Thyroid gland (tissue), 4 donors: ENCODE measurements at places on chromosomes 6 and 20. TPM values are rescaled to one million over a fixed set of nuclear protein-coding genes. Genes with fewer than 3 reads are reported as not detected.

EPHA7 gene
- total RNA-seq: under 0.01 TPM

SOD2 gene
- total RNA-seq: 601 TPM

WRNIP1 gene
- total RNA-seq: 99.9 TPM

DDO gene
- total RNA-seq: 2.5 TPM

HFE gene
- total RNA-seq: 9.8 TPM

CSE1L gene
- 43.6 TPM for total RNA-seq

TFAP2A gene
- total RNA-seq: 0.40 TPM

HLA-DQA2 gene
- 0.94 TPM for total RNA-seq

DNA sequence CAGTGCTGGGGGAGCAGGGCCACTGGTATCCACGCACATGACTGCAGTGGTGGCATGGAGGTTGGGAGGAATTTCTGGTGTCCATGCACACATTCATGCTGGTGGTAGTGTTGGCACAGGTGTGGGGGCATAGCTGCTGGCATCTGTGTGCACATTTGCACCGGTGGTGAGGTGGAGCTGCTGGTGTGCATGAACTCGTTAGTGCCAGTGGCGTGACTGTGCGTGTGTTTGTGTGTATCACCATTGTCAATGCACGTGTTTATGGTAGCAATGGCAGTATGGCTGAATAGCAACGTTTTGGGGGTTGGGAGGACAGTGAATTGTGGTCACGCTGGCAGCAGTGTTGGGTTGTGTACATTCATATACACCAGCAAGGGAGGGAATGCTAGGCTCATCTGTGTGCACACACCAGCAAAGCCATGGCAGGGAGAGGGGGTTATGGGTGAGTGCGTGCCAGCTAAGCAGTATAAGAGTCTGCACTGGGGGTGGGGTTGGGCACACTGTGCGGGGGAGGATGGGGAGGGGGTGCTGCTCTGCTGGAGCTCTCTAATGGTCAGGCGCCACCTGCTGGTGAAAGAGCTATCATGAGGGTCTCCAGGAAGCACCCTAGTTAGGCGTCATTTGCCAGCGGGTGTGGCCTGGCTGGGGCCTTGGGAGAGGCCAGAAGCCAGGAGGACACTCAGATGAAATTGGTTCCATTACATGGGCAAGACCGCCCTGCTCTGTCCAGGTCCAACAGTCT, 626.1 kb upstream of the ID4 start:
- H3K27ac ChIP-seq: no peak overlapping the region
- no peaks in the 10 kb centered on the region for H3K4me1 ChIP-seq
- H3K4me3 ChIP-seq: no peak overlapping the region
- H3K27me3 ChIP-seq: no peaks in the 10 kb centered on the region

GRCh38 chr20:40724566-40724965, 35.5 kb upstream of the MAFB start:
- no peak for DNase-seq
- H3K4me3 ChIP-seq: no peak overlapping the region
- H3K4me1 ChIP-seq: no peaks in the 10 kb centered on the region
- H3K27ac ChIP-seq: no peak overlapping the region
- H3K36me3 ChIP-seq: no peaks in the 10 kb centered on the region

DNA sequence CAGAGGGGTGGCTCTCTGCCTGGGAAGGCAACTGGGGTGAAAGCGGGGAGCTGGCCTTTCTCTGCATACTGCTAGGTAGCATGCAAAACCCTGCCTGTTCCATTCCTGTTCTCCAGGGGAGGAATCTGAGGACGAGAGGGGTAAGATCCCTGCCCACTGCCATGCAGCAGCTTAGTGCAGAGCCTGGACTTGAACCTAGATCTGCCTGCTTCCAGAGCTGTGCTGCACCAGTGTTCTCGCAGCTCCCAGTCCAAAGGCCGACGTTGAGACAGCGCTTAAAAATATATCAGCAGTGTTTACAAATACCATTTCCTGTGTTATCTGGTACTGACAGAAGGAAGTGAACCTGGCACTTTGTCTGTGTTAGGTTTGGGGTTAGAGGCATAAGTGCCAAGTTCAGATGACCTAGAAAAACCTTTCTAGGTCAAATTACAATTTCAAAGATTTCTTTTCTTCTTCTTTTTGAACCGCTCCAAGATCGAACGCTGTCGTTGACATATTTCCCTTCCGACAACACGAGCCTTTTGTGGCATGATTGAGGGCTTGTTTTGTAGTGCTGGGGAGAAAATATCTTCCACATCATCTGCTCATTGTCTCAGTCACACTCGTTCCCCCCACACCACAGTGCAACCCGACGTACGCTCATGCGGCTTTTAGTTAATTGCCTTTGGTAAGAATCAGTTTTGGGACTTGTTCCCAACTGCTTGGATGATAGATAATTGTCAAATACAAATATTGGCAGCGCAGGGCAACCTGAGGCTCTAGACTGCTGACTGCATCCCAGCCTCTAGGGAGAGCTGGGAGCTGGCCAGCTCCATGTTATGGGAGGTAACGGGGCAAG, 44.6 kb downstream of the TOX2 start:
- H3K27me3 ChIP-seq: no peaks in the 10 kb centered on the region
- H3K27ac ChIP-seq: no peak overlapping the region
- H3K36me3 ChIP-seq: no peaks in the 10 kb centered on the region
- H3K4me3 ChIP-seq: no peak overlapping the region
- peaks cover 28% of the 10 kb centered on the region for H3K4me1 ChIP-seq

GRCh38 chr6:20279608-20280287, 67.5 kb upstream of the MBOAT1 start:
- H3K27me3 ChIP-seq: no peaks in the 10 kb centered on the region
- no peak overlapping the region for H3K4me3 ChIP-seq
- no peaks in the 10 kb centered on the region for H3K36me3 ChIP-seq
- DNase-seq: no peak
- no peaks in the 10 kb centered on the region for H3K4me1 ChIP-seq
- no peak overlapping the region for H3K27ac ChIP-seq

GRCh38 chr6:76565932-76566331, 493.5 kb upstream of the IMPG1 start:
- H3K4me1 ChIP-seq: no peaks in the 10 kb centered on the region
- H3K4me3 ChIP-seq: no peak overlapping the region
- no peak for DNase-seq
- no peaks in the 10 kb centered on the region for H3K27me3 ChIP-seq
- H3K27ac ChIP-seq: no peak overlapping the region

- no peak overlapping the region for H3K27ac ChIP-seq
- no peaks in the 10 kb centered on the region for H3K36me3 ChIP-seq
These were observed 39.8 kb upstream of the PTPN1 start for GRCh38 chr20:50470264-50470858.

GRCh38 chr20:15411781-15412180, 1074.4 kb upstream of the FLRT3 start:
- no peak overlapping the region for H3K4me3 ChIP-seq
- H3K27ac ChIP-seq: no peak overlapping the region
- no peak for DNase-seq
- H3K4me1 ChIP-seq: no peaks in the 10 kb centered on the region
- H3K36me3 ChIP-seq: no peaks in the 10 kb centered on the region
- H3K27me3 ChIP-seq: no peaks in the 10 kb centered on the region

DNA sequence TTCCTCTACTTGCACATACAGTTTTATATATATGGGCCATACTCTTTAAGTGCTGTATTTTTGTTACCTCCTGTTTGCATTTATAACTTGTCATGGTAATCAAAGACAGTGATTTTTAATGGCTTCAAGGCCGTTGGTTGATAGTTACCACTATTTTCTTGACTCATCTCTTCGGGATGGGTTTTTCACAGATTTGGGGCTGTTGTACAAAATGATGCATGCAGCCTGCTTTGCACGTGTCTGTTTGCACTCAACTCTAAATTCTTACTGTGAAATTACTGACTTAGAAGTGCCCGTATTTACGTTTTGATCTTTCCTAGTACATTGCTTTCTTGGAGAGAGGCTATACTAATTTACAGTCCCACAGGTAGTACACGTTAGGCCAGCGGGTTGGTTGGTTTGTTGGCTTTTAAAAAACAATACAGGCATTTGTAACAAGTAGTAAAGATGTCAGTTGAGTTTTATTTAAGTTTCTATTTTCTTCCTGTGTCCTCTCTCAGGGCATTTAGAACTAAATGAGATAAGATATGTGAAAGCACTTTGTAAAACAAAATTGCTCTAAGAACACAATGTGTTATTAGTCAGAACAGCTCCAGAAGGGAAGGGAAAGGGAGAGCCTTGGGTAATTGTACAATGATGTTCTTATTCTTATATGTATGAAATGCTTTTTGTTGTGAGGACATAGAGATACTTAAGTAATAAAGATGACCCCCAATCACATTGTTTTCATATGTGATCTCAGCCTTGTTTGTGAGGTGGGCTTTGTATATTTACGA, 11.7 kb downstream of the JARID2 start:
- no peak overlapping the region for H3K4me3 ChIP-seq
- H3K4me1 ChIP-seq: peaks cover 28% of the 10 kb centered on the region
- no peaks in the 10 kb centered on the region for H3K36me3 ChIP-seq
- H3K27me3 ChIP-seq: no peaks in the 10 kb centered on the region
- no peak for DNase-seq
- no peak overlapping the region for H3K27ac ChIP-seq

- no peaks in the 10 kb centered on the region for H3K27me3 ChIP-seq
- H3K4me1 ChIP-seq: peaks cover 29% of the 10 kb centered on the region
- no peak overlapping the region for H3K4me3 ChIP-seq
- no peak for DNase-seq
- H3K36me3 ChIP-seq: peaks cover 15% of the 10 kb centered on the region
These were observed 1.7 kb downstream of the COL11A2 start for GRCh38 chr6:33190504-33191107.

GRCh38 chr20:32473231-32474008, 111.7 kb downstream of the NOL4L start:
- DNase-seq: no peak
- H3K27ac ChIP-seq: peak overlapping the region; percentile 88
- peaks cover 46% of the 10 kb centered on the region for H3K4me1 ChIP-seq
- H3K4me3 ChIP-seq: no peak overlapping the region
- no peaks in the 10 kb centered on the region for H3K27me3 ChIP-seq

- DNase-seq: no peak
- H3K4me3 ChIP-seq: no peak overlapping the region
- no peaks in the 10 kb centered on the region for H3K27me3 ChIP-seq
- no peak overlapping the region for H3K27ac ChIP-seq
- no peaks in the 10 kb centered on the region for H3K36me3 ChIP-seq
- no peaks in the 10 kb centered on the region for H3K4me1 ChIP-seq
These were observed 98.8 kb downstream of the HAO1 start for GRCh38 chr20:7841291-7841970.

DNA sequence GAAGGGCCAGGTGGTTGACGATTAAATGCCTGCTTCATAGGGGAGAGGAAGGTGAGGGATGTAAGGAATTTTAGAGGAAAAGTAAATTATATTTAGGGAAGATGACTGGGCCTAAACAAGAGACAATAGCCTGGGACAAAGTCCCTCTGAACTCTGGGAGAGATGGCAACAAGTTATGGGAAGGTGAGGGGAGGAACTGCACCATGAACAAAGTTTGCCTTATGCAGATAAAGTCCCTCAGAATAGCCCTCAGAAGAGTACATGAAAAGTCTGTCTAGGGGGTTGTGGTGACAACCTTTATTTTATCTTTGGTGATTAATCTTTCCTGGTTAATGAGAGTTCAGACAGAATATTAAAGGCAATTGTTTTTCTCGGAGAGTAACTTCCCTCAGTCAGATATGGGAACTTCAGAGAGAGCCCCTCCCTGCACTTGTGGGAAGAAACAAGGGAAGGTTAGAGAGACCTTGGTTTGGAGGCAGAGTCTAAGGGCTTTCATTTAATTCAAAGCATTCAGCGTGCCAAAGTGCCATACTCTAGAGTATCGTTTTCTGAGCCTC, 27.1 kb upstream of the FAM217A start:
- no peak overlapping the region for H3K4me3 ChIP-seq
- DNase-seq: no peak
- H3K4me1 ChIP-seq: no peaks in the 10 kb centered on the region
- H3K27ac ChIP-seq: no peak overlapping the region
- no peaks in the 10 kb centered on the region for H3K36me3 ChIP-seq
- no peaks in the 10 kb centered on the region for H3K27me3 ChIP-seq

DNA sequence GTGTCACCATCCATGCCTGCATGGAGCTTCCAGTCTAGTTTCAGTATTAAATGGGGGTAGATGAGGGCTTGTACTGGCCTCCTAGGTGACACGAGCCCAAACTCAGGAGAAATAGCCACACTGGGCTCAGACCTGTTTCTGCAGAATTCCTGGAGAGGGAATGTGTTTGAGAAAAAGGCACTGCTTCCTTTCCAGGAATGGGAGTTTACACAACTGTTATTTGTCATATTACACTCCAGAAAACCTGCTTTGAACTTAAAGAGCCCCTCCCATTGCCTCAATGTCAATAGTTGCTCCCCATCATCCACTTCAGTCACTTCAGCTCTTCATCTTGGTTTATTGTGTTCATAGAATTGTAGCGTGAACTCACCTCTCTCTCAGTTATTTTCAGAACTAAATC, 151.5 kb downstream of the CFAP61 start:
- H3K27ac ChIP-seq: no peak overlapping the region
- H3K36me3 ChIP-seq: no peaks in the 10 kb centered on the region
- no peaks in the 10 kb centered on the region for H3K27me3 ChIP-seq
- H3K4me1 ChIP-seq: no peaks in the 10 kb centered on the region
- H3K4me3 ChIP-seq: no peak overlapping the region

GRCh38 chr6:130000526-130001421, 17.6 kb upstream of the L3MBTL3 start:
- no peaks in the 10 kb centered on the region for H3K4me1 ChIP-seq
- H3K4me3 ChIP-seq: no peak overlapping the region
- no peaks in the 10 kb centered on the region for H3K27me3 ChIP-seq
- H3K27ac ChIP-seq: no peak overlapping the region

DNA sequence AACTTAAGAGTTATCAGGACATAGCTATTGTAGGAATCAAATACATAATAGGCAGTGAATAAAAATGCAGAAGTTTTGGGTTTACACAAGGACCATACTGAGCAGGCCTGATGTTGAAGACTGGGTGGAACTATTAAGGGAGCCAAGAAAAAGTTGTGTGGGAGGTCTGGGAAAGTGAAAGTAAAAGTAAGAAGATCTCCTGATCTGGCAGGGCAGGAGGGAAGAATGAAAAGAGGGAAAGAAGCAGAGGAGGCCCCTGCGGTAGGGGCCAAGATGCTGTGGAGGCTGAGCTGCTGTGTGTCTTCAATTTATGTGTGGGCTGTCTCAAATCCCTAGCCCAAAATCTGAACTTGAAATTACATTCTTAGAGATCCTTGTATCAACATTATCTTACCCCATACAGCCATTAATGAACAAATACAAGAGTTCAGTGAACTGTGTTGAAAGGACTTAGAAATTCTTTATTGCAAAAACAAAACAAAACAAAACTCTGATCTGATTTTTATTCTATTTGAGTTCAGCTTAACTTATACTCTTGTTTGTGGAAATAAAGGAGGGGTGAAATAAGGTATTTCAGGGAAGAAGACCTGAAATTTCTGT, 1183.8 kb downstream of the HACE1 start:
- DNase-seq: peak; percentile 5
- H3K36me3 ChIP-seq: no peaks in the 10 kb centered on the region
- no peak overlapping the region for H3K27ac ChIP-seq
- no peak overlapping the region for H3K4me3 ChIP-seq

GRCh38 chr20:33821270-33821836, 10.2 kb downstream of the CHMP4B start:
- DNase-seq: peak; percentile 26
- no peak overlapping the region for H3K27ac ChIP-seq
- peaks cover 37% of the 10 kb centered on the region for H3K4me1 ChIP-seq
- no peak overlapping the region for H3K4me3 ChIP-seq

GRCh38 chr20:50372770-50373088, 137.5 kb upstream of the PTPN1 start:
- DNase-seq: no peak
- H3K36me3 ChIP-seq: no peaks in the 10 kb centered on the region
- peaks cover 8% of the 10 kb centered on the region for H3K4me1 ChIP-seq
- no peak overlapping the region for H3K27ac ChIP-seq
